GM19239 (cell line): ENCODE measurements at places on chromosomes 3 and 15.

GRCh38 chr3:111758642-111759041, 100.4 kb upstream of the PHLDB2 start:
- no peak for DNase-seq

DNA sequence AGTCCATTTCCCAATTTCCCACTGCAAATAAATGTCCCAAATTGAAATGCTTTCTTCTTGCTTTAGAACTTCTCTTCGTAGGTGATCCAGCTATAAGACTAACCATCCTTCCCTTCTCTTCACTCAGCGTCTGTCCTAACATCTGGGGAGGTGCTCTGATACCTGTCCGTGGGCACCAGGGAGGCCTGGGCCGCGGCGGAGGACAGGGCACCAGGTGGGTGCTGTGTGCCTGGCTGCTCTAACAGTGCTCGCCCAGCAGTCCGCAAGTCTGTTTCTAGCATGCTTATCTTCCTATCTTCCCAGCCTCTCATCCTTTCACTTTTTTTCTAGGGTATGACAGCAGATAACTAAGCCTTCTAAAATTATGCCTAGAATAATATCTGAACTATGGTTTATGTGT, 37.3 kb downstream of the NKIRAS1 start:
- DNase-seq = no peak

DNA sequence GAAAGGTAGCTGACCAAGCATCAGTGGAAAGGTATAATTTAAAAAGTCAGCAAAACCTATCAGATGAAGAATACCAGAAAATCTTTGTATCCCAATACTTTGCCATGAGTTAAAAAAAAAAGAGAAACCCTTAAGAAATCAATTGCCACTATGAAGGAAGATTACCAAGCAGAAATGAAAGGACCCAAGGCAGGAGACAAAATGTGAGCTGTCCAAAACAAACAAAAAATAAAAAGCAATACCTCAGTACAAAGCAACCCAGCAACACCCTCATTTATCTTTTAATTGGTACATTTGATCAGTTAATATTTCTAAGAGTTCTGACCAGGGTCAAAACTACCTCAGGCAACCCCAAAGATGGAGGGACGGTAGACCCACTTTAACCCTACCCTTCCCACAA, 65.3 kb downstream of the MOBP start:
- no peak for DNase-seq

DNA sequence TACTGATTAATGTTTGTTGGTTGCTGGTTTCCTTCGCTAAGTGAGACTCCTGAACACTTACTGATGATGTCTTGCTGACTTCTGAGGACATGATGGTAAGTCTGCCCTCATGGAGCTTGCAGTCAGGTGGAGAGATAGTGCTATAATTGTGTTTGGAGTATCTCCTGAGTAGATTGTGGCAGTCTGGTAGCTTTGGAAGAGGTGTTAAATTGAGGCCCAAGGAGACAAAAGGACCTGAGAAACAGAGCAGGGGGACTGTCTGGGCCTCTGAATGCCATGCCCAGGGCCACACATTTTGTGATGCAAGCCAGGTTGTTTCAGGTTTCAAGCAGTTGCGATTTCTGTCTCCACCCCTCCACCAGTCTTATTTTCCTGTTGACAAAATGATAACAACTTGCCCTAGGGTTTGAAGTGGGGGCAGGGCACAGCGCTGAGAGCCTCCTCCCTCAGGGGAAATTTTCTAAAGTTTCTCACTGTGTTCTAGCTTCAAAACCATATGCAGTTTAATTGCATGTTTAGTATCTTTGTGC, 16.7 kb downstream of the SMAD3 start:
- no peak for DNase-seq

- no peak for DNase-seq
Observed at GRCh38 chr15:69096626-69097025, 63.8 kb upstream of the GLCE start.

DNA sequence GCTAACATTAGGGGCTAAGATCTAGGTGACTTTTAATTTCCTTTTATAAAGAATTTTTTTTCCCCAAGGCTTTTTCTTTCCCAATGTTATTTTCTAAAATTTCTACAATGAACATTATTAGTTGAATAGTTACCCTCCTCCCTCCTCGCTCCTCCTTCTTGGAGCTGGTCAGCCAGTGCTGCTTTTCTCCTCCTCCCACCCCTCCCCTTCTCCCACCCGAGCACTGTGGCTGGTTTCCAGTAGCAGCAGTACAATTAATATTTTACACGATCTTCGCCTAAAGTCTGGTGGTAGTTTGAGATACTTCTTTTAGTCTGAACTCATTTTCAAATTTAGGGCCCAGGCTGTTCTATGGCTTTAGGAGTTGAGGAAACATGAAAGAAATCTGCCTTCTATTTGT, 41.6 kb downstream of the EEFSEC start:
- DNase-seq = no peak

GRCh38 chr3:158279609-158280008, 169.7 kb downstream of the RSRC1 start:
- no peak for DNase-seq

- no peak for DNase-seq
Observed at GRCh38 chr15:68199340-68199739, 5.8 kb downstream of the CALML4 start.

DNA sequence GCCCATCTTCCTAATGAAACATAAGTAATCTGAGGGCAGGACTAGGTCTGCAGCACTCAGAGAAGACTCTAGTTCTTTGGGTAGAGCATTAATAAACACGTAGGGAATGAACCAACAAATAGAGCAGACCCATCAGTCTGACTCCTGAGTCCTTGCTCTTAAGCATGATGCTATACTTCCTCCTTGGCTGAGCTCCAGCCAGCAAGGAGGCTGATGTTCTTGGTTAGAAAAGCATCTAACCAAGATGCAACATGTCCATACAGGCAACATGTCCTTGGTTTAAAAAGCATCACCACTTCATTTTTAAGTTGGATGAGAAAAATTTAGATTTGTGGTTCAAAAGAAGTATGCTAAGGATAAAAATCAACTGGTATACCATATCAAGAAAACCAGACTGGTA, 8.5 kb upstream of the MYH15 start:
- no peak for DNase-seq

- no peak for DNase-seq
Observed at GRCh38 chr15:67575039-67575502, 32.6 kb downstream of the MAP2K5 start.

GRCh38 chr3:39255503-39256325, 24.1 kb downstream of the CX3CR1 start:
- DNase-seq = peak; percentile 66

DNA sequence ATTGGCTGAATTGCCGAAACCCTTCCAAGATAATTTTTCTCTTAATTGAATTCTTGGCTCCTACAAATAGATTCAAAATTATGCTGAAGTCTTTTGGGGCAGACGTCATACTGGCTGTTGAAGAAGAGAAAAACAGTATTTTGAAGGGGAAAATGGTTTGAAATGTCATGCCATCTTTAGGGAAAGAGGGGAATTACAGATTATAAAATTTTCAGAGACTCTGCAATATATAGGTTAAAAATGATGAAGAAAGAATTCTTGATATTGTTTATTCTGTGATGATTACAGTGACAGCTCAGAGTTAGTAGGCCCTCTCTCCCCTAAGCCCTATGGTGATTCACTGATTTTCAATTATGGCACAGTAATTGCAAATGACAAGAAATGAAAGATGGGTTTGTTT, 86.1 kb downstream of the CGNL1 start:
- no peak for DNase-seq

GRCh38 chr15:67372543-67372942, 118.0 kb downstream of the IQCH start:
- no peak for DNase-seq

- no peak for DNase-seq
Observed at GRCh38 chr15:101054991-101055390, 135.8 kb downstream of the LRRK1 start.

GRCh38 chr15:56910801-56911200, 7.6 kb upstream of the TCF12 start:
- no peak for DNase-seq

DNA sequence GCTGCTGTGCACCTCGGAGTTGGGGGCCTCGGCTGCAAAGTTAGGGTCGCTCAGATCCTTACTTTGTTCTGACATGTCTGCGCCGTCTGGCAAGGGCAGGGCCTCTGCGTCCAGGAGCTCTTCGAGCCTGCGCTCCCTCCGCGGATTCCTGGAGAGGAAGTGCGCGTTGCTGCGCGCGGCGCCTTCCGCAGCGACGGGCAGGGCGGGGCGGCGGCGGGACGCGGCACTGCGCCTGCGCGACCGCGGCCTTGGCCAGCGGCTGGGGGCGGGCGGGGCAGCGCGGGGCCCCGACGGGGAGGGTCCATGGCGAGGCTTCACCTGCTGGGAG, at the start of gene NDN:
NDN (minus strand) TSS at position 163 of the 328 bp plus-strand sequence; CDS start at position 75, 88 bp downstream.
- DNase-seq = no peak

- DNase-seq = no peak
Observed at GRCh38 chr3:193297421-193297820, 56.4 kb downstream of the PLAAT1 start.

DNA sequence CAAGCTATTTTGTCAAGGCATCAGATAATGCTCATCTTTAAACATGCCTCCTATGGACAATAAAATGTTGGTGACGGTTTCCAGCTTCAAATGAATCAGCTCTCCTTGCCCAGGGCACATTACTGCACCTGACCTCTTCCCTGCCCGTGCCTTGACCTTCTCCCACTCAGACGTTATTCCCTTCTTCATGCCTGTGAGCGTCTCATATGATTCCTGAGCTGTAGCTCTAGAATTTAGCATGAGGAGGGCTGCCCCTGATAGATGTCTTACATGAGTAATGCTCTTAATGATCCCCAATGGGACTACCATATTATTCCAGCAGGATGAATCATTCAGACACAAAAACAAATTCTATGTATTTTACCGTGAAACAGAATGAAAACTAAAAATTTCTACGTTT, 762.7 kb downstream of the ROBO1 start:
- no peak for DNase-seq

DNA sequence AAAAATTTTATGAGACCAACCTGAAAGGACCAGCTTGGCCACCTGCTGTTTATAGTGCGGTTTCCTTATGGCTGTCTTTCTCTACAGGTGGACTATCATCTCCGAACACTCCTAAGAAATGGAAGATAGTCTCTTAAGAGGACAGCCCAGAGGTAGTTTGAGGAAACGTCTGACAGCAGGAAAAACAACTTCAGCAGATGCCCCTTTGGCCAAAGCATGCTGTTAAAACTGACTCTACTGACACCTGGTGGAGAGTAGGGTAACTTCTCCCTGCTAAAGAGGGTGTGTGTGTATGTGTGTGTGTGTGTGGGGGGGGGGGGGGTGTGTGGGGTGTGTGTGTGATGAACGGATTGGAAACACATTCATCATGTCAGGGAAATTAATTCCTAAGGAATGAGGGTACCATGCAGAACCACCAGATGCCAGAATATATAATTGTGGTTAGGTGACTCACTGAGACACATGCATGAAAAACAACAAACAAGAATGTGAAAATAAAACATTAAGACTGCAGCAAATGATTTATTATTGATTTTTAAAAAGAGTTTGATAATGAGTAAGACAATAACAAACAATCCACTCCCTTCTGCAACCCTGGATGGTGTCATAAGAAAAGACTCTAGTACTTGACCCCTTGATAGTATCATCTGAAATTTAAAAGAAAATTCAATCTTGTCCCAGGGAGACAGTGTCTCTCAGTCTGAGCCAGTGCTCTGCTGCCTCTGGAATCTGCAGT, 256.5 kb downstream of the THRB start:
- peak; percentile 23 for DNase-seq

- DNase-seq = no peak
Observed at GRCh38 chr3:155411500-155412223, 118.2 kb upstream of the STRIT1 start.

DNA sequence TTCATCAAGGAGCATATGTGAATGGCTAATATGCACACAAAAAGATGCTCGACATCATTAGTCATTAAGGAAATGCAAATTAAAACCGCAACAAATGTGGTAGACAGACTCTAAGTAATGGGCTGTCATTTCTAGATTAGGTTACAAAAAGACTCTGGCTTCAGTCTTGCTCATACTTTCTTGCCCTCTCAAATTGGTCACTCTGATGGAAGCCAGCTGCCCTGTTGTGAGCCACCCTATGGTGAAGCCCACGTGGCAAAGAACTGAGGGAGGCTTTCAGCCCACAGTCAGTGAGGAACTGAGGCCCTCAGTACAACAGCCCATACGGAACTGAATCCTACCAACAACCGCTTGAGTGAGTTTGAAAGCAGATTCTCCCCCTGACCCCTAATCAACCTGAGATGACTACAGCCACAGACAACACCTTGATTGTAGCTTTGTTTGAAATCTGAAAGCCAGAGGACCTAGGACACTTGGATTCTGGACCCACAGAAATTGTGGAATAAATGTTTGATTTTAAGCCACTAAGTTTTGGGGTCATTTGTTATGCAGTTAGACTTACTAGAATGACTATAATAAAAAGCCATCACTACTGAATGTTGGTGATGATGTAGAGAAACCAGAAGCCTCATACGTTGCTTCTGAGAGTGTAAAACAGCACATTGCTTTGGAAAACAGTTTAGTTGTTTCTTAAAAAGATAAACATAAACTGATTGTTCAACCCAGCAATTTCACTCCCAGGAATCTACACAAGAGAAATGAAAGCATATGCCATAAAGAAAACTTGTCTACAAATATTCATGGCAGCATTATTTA, 45.7 kb downstream of the EHHADH start:
- peak; percentile 30 for DNase-seq

GRCh38 chr3:174436367-174436766, 422.8 kb upstream of the NAALADL2 start:
- no peak for DNase-seq

DNA sequence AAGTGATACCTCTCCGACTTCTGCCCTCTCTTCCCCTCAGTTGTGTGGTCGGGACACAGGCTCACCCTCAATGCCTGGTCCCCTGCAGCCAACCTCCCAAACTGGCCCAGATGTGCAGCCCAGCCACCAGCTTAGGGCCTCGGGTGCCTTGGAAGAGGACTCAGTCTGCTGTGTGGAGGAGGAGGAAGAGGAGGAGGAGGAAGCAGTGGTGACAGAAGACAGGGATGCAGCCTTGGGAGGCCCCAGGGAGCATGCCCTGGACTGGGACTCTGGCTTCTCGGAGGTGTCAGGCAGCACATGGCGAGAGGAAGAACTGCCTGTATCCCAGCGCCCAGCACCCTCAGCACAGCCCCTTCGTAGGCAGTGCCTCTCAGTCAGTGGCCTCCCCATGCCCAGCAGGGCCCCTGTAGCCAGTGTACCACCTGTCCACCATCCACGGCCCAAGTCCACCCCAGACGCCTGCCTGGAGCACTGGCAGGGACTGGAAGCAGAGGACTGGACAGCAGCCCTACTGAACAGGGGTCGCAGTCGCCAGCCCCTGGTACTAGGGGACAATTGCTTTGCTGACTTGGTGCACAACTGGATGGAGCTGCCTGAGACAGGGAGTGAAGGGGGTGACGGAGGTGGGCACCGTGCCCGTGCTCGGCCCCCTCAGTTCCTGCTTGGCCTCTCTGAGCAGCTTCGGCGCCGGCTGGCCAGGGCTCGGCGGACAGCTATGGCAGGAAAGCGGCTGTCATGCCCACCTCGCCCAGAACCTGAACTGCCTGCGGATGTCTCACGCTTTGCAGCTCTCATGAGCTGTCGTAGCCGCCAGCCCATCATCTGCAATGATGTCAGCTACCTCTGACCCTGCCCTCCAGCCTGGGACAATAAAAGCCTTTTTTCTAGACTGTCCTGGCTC, 1.3 kb downstream of the INKA1 start:
- DNase-seq = no peak
